ENCODE measurements at places on chromosomes 2 and 18.

- no peak for DNase-seq
These were observed 319.7 kb downstream of the AFF3 start for GRCh38 chr2:99822474-99823207.

GRCh38 chr18:56139372-56139771, 499.0 kb downstream of the TXNL1 start:
- DNase-seq = no peak

DNA sequence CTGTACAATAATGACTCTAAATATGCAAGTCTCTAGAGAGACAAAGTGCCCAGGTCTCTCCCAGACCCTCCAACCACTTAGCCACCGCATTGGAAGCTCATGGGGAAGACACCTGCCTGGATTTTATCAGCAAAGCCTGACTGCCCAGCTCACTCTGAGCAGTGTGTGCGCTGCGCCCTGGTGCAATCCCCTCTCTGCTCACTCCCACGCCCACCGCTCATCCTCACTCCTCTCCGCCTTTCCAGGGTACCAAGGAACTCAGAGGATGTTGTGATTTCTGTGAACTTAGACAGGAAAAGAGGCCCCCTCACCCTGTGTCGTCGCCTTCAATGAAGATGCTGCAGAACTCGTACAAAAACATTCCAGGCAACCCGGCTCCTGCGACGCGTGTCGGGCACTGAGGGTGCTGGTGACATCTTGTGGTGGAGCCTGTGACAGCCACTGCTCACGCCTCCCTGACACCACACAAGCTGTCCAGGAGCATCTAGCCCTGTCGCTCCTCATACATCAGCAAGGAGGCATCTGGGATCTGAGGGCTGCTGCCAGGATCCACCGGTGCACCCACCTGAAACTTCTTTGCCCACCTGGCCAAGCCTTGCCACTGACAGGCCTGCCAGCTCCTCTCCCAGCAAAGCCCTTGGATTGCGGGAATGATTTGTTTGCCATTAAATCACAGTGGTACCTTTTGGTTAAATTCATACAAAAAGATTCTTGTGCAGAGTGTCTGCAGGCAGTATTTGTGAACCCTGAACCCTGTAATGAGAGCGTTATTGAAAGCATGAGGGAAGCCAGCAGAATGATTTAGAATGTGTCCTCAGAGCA, 220.4 kb downstream of the ZNF516 start:
- no peak for DNase-seq

DNA sequence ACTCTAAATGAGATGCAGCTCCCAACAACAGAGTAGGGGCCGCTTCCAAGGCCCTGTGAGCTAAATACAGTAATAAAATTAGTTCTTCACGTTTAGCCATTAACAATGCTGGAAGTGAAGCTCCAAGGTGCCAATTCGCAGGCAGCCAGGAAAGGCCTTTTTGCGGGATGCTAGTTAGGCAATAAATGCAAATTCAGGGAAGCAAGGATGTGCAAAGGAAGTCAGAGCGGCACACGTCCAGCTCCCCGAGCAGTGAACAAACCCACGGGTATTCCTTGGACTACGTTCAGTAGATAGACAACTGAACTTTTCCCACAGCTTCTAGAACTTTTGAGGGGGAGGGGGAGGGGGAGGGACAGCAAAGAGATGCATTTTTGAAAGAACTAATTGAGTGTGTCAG, 6.9 kb downstream of the ZNF516 start:
- no peak for DNase-seq

GRCh38 chr2:177282181-177282641, 17.7 kb upstream of the NFE2L2 start:
- DNase-seq = no peak

GRCh38 chr2:84966731-84967130, 4.2 kb upstream of the KCMF1 start:
- DNase-seq = no peak

- DNase-seq = no peak
These were observed 70.5 kb downstream of the ZFP36L2 start for GRCh38 chr2:43155851-43156411.

DNA sequence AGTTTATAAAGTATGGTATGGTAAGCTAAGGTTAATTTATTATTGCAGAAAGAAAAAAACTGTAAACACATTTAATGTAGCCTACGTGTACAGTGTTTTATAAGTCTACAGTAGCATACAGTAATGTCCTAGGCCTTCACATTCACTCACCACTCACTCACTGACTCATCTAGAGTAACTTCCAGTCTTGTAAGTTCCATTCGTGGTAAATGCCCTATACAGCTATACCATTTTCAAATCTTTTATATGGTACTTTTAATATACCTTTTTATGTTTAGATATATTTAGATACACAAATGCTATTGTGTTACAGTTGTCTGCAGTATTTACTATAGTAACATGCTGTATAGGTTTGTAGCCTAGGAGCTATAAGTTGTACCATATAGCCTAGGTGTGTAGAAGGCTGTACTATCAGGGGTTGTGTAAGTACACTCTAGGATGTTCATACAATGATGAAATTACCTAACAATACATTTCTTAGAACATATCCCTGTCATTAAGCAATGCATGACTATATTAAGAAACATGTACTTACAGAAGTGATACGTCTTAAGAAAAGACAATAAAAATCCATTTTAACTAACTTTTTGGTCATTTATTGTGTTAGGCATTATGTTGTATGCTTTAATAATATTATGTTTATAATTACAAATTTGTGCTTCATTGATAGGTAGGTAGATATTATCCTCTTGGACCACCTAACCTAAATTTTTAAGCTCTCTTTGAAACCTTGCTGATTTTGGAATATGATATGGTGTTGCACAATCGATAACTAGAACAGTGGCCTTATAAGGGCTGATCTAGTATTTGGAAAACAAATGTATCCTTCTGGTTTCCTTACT, 51.9 kb downstream of the VRK2 start:
- no peak for DNase-seq

GRCh38 chr2:79591281-79591680, 78.4 kb downstream of the CTNNA2 start:
- no peak for DNase-seq

DNA sequence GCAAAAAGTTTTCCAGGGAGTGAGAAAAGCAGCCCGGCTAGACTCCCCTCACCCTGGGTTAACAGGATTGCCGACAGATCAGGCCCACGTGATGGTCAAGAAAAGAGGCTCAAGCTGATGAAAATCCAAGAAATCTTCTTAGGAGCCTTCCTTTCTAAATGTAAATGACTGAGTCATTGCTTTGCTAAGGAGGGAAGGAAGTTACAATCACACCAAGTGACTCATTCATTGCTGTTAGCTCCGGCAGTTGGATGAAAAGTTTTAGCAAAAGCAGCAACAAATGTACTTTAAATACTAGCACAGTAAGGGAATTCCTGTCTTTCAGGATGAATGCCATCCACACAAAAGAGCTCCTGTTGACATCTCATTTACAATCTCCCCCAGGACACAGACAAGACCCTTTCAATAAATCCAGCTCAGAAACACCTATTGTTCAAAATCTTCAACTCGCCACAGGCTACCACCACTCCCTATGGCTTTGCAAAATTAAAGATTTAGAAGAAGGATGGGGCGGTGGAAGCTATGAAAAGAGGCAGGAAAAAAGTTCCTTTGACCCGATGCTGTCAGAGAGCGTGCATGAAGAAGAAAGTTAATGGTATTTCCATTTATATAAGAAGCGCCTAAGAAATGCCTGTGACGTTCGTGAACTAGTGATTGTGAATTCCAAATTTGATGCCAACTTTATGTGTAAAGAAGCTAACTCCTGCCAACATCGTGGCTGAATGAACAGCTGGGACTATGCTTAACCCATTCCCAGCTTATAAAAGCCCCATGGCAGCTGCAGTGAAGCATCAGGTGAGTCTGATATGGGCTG, 153.7 kb downstream of the TGIF1 start:
- no peak for DNase-seq

GRCh38 chr18:35522130-35522959, 24.6 kb upstream of the INO80C start:
- no peak for DNase-seq

GRCh38 chr2:29405707-29406106, 290.5 kb downstream of the CLIP4 start:
- no peak for DNase-seq

DNA sequence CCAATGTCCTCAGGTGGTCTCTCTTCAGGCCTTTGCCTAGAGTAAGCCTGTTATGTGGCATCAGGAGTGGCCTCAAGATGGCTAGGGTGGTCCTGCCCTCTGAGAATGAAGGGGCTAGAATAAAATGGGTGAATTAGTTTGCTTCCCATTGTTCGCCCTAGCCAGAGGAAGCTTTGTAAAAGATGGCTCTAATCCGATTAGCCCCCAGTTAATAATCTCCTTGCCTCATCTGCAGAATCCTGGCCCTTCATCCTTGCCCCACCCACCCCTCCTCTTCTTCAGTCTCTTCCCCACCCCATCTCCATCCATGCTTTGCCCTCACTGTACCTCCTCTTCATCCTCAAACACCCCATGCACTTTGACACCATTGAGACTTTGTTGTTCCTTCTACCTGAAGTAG, 57.4 kb upstream of the LGALSL start:
- no peak for DNase-seq

DNA sequence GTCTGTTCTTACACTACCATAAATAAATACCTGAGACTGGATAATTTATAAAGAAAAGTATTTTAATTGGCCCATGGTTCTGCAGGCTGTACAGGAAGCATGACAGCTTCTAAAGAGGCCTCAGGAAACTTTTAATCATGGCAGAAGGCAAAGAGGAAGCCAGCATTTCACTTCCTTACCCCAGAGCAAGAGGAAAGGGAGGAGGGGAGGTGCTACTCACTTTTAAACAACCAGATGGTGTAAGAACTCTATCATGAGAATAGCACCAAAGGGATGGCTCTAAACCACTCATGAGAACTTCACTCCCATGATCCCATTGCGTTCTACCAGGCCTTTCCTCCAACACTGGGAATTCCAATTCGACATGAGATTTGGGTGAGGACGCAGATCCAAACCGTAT, 344.4 kb upstream of the SLC39A10 start:
- DNase-seq = no peak

GRCh38 chr2:15920696-15921095, 19.7 kb upstream of the MYCN start:
- DNase-seq = no peak

GRCh38 chr2:206488623-206489022, 45.3 kb downstream of the ADAM23 start:
- DNase-seq = no peak

- DNase-seq = no peak
These were observed 86.7 kb downstream of the NYAP2 start for GRCh38 chr2:225486236-225486635.

DNA sequence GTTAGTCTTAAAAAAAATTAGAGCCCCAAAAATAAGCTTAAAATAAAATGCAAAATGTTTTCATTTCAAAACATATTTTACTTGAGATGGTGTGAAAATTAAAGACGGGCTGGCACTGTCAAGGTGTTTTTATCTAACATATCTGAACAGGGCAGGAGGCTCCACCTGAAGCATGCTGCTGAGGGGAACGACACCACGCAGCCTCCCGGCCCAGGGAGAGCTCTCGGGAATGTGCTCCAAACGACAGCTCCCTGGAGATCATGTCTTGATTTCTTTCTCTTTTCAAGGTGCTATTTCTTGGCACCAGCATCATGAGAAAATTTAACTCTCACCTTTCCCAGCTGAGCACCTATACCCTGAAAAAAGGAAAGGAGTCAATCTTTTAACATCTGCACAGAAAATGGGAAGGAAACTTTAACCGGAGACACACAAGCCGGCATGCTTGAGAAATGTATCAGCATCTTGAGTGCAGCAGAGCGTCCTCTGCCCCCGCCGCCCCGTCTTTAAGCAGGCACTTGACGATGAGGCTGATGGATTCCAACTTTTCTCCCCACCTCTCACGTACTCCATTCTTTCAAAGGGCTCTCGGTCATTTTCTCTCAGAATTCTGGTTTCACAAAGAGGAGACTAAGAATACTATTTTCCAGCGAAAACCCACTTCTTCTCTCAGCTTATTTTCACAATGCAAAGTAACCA, 56.6 kb downstream of the EIPR1 start:
- DNase-seq = no peak

- DNase-seq = no peak
These were observed 11.0 kb downstream of the SLC14A1 start for GRCh38 chr18:45734944-45735343.

DNA sequence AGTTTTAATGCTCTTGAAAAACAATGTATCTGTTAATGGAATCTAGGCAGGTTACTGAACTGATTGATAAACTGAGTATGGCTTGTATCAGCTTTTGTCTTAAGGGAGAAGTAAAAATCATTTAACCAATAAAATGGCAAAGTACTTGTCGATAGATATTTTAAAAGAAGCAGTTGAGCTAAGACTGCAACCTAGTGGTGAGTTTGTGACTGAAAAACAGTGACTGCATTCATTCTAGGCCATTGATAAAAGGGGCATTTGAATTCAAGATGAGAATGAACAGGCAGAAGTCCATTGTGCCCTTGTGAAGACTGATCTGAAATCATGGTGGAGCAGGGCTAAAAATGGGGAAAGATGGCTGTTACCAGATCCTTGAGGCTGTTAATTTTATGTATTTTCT, 59.4 kb upstream of the MSTN start:
- no peak for DNase-seq

GRCh38 chr18:62769216-62769615, 53.9 kb downstream of the PHLPP1 start:
- no peak for DNase-seq

- DNase-seq = no peak
These were observed 142.9 kb upstream of the NXPH2 start for GRCh38 chr2:138922973-138923563.

DNA sequence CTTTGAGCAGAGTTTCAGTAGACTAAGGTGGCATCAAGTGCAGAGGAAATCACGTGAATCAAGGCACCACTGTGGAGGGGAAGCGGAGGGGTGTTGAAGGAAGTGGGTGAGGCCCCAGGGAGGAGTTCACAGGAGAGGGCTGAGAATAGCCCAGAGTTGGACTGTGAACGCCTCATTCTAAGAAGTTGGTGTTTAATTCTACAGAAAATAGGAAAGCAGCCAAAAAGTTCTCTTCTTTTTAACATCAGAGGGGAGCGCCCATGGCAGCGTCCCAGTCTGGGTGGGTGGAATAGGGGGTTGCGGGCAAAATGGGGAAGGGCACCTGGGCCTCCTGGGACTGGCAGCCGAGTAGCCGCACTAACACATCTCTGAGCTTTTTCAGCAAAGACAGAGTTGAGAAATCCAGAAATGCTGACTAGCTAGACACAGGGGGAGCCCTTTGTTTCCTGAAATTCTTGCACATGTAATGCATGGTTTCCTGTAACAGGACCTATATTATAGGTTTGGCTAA, 97.0 kb downstream of the NEB start:
- DNase-seq = peak; percentile 17

DNA sequence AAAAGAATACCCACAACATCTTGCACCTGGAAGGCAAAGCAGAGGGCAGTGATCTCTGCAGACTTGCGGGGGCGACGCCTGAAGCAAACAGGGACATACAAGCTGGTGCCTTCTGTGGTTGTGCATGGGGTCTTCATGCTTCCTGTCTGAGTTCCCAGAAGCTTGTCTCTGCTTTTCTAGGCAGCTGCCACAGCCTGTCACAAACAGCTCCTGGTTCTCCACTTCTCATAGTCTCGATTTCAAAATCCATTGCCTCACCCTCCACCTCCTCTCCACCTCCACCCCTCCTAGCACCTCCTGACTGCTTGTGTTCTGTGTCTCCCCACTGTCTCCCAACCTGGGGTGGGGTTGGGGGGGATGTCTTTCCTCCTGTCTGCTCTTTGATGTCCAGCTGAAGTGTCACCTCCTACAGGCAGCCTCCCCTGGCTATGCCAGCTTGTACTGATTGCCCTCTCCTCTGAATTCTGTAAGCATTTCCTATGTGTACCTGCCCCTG, 1.7 kb upstream of the PROC start:
- DNase-seq = no peak
